Stimulated activated CD4-positive, alpha-beta T cell treated with anti-CD3 and anti-CD28 coated beads, Interleukin-15, amount 100 ng/mL, for 1 hour (primary cell): ENCODE measurements at places on chromosomes 11 and 22.

DNA sequence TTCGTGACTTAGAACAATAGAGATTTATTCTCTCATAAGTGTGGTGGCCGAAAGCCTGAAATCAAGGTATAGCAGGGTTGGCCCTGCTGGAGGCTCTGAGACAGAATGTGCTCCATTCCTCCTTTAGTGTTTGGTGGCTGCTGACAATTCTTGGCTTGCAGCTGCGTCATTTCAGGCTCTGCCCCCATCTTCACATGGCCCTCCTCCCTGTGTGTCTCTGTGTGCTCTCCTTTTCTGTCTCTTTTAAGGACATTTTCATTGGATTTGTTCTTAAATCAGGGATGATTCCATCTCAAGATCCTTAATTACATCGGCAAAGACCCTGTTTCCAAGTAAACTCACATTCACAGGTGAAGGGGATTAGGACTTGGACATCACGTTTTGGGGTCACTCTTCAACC lies 10.2 kb upstream of the APOL6 start:
- DNase-seq: no peak

DNA sequence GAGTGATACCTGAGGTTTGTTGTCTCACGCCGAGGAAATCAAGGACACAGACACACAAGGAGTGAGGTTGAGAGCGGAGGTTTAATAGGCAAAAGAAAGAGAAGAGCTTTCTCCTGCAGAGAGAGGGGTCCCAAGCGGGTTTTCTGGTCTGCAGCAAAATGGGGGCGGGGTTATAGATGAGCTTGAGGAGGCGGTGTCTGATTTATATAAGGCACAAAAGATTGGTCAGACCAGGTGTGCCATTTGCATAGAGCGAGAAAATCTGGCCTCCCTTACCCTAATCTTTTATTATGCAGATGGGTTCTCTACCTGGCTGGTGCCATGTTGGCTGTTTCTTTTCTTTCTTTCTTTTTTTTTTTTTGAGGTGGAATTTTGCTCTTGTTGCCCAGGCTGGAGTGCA lies 11.8 kb downstream of the C11orf96 start:
- no peak for DNase-seq

GRCh38 chr11:45288339-45288738 lies 2.2 kb upstream of the SYT13 start:
- DNase-seq: no peak

GRCh38 chr22:34105461-34106062 lies 185.3 kb upstream of the LARGE1 start:
- no peak for DNase-seq

DNA sequence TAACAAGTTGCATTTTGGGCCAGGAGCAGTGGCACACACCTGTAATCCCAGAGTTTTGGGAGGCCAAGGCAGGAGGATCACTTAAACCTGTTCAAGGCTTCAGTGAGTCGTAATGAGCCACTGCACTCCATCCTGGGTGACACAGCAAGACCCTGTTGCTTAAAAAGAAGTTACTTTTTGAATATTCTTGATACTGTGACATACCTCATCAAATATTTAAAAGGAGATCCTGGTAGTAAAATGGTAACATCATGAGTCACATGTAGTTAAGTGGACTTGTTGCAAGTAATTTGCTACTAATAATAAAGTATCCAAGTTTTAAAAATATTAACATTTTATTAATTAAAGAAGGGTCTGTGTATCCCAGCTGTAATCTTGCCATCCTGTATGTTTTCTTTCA lies 18.3 kb downstream of the HMGXB4 start:
- DNase-seq: no peak

DNA sequence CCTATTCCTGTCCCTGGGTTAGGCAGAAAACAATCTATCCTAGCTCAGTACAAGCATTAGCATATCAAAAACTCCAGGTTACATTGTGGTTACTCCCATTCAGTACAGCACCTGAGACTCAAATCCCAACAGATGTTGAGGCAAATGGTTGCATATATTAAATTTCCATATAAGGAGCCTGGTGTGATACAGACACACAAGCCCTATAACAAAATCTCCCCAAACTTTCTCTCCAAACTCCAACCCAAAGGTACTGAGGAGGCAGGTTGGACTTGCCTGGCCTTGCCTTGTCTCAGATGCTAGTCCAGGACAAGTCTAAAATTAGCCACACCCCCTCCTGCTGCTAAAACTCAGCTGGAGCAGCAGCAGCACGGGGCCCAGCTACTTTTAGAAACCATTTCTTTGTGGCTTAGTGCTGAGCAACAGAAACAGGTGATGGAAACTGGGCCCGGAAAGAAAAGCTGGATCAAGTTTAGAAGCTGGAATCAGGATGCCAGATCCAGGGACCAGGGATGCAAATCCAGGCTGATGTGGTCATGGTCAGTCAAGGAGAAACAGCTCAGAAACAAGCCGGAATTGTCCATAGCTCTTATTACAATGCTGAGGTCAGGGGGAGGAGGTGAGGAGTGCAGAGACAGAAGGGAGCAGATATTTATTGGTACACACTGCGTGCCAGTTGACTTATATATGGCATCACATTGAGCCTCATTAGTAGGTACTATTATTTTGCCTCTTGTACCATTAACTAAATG lies 73.7 kb upstream of the AMOTL1 start:
- DNase-seq: no peak

- DNase-seq: no peak
Measured at GRCh38 chr11:132712466-132712865, 819.8 kb downstream of the OPCML start.

GRCh38 chr11:115959081-115959486 lies 454.9 kb upstream of the CADM1 start:
- no peak for DNase-seq

DNA sequence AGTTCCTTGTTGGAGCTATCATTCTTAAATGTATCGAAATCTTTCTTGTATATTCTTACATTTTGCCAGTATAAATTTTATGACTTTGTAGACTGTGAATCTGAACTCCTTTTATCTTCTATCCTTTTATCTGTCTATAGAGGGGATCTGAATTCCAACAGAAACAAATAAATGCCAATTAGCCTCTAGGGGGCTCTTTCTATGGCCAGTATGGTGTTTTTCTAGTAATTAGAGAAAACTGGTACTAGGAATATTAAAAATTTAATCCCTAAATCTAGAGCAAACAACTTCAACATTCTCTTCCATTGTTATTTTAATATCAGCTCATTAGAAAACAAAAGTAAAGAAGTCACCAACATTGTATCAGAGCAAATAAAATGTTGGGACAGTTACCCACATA lies 21.5 kb upstream of the CAT start:
- no peak for DNase-seq
